Stimulated activated CD8-positive, alpha-beta memory T cell treated with anti-CD3 and anti-CD28 coated beads, Interleukin-2, amount 100 ng/mL, for 48 hours (primary cell): ENCODE measurements at places on chromosomes 1 and 21.
A peak's percentile ranks its signal among the peaks of the same experiment; 100 is the strongest.

DNA sequence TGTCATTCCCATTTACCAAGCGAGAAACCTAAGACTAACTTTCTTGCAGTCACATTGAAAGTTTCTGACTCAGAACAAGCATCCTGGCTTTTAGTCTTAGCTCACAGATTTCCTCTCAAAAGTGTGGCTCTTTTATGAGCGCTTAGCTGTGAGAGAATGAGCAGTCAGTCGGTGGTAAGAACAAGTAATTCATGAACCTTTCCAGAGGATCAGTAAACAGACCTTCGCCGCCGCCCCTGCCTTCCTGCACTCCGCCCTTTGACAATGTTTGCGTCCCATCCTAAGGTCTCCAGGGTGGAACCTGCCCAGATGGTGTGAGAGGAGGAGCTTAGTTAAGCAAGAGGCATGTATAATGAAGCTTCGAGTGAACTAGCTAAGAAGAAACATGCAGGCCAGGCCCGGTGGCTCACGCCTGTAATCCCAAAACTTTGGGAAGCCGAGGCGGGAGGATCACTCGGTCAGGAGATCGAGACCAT is 142.4 kb downstream of the GLUL start:
- no peak for DNase-seq

GRCh38 chr1:223514644-223515043 is 121.4 kb downstream of the CCDC185 start:
- no peak for DNase-seq

GRCh38 chr1:63859480-63860275 is 85.9 kb downstream of the ROR1 start:
- no peak for DNase-seq

GRCh38 chr1:93681101-93681988 is at the start of gene BCAR3:
BCAR3 (minus strand) TSS chr1:93681837; CDS start chr1:93674930, 6,907 bp downstream.
- DNase-seq, result peak; percentile 20

DNA sequence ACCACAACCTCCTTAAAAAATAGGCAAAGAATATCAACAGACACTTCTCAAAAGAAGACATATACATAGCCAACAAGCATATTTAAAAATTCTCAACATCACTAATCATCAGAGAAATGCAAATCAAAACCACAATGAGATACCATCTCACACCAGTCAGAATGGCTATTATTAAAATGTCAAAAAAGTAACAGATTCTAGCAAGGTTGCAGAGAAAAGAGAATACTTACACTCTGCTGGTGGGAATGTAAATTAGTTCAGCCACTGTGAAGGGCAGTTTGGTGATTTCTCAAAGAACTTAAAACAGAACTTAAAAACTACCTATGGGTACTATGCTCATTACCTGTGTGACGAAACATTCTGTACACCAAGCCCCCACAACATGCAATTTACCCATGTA is 20.7 kb downstream of the CD1B start:
- DNase-seq, result no peak

DNA sequence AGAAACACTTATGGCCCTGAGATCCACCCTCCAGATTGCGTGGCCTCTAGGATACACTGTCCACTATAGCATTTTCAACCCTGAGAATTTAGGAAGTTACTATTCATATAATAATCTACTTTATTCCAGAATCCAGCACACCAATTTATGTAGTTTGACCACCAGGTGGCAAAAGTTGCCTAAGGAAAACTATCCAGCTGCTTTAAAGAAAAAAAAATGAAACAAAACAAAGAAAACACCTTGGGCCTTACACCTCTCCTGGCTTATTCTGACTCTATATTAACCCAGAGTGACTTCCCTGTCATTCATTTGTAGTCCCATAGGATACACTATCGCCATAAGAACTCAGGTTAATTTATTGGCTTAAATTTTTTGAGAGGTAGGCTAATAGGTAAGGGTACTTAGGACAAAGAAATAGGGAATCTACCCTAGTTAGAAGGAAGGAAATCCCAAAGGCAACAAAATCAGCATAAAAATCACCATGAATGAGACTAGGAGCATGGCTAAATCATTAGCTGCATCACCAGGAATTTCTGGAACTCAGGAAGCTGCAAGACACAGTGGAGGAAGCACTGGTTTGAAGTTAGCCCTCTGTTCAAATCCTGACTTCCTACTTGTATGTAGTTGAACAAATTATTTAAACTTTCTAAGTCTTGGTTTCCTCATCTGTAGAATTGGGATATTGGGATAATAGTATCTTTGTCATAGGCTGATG is 107.5 kb downstream of the SPAG17 start:
- DNase-seq, result no peak

GRCh38 chr1:153934746-153935145 is 11.8 kb downstream of the DENND4B start:
- no peak for DNase-seq

GRCh38 chr1:74235153-74235552 is at the start of gene TNNI3K:
TNNI3K (plus strand) TSS chr1:74235387; CDS start chr1:74235452, 65 bp downstream.
- no peak for DNase-seq

DNA sequence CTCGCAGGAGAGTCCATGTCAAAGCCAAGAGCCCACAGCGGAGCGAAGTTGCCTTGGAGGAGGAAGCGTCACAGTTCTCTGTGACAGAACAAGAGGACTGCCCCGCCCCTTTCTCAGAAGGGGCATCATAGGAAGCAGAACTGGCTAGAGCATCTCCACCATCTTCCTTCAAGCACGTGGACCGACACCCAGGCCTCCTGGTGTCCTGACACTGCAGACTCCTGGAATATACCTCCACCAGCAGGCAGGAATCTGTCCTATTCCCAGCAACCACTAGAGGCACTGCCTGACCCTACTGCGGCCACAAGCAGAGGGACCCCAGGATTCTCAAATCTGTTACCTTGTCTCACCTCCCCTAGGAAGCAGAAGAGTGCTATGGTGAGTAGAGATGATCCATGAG is 37.8 kb downstream of the GPA33 start:
- DNase-seq, result no peak

DNA sequence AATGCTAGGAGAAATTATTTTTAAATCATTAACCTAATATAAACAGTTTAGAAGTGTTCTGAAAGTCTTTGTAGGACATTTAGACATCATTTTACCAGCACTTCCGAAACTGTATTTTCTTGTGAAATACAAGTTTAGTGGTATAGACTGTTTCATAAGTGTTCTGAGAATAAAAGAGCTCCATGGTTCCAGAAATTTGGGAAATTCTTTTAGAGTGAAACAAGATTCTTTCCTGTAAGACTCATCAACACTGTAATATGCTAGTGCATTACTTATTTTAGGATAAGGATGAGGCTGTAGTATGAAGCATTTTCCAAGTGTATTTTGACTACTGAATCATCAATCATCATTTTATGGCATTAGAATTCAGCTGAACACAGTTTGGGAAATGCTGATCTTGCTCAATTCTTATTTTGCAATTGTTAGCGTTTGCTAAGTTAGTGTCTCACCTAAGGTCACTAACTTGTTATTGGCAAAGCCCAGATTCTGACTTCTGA is 73.4 kb downstream of the CEP350 start:
- no peak for DNase-seq

DNA sequence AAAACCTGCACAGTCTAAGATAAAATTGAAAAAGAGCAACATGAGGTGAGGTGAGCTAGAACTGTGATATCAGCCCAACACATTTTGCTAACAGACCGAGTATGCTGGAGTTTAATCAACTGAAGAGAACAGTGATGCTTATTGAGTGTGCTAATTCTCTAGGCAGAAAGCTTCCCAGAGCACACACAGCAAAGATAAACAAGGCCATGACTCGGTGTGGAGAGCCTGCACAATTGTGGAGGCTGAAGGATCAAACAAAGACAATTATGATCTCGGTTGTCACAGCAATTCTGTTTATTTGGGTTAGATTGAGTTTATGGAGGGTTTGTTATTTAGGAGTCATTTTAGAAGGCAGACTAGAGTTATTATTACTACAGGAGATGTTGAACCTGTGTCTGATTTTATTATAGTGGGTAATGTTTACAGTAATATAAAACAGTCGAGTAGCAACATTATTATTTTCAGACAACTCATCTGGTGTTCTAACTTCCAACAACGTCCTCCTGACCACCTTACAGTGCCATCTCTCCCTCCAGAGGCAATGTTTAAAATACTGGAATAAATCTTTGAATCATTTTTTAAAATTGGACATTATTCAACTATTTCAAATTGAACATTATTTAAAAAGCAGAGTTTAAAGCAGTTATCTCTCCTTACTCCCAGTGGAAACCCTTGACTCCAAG is 40.2 kb downstream of the DPT start:
- DNase-seq, result no peak

- no peak for DNase-seq
Observed at GRCh38 chr1:38296047-38296446, 249.5 kb upstream of the POU3F1 start.

- DNase-seq, result no peak
Observed at GRCh38 chr1:64584479-64584878, 114.5 kb downstream of the CACHD1 start.

DNA sequence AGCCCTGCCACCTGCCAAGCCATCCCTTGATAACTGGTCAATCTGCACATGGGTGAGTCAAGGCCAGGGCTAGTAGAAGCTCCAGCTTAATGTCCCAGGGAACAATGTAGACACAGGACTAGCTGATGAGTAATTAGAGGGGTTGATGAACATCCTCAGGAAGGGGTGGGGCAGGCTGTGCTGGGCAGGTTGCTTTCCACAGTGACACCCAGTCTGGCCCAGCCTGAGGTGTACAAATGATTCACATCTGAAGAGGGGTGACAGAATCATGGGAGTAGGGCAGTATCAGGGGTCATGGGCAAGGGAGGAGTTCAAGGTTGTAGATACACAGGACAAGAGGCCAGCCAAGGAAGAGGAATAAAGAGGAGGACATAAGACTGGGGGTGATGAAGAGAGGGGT is 4.3 kb downstream of the LPAR3 start:
- no peak for DNase-seq

DNA sequence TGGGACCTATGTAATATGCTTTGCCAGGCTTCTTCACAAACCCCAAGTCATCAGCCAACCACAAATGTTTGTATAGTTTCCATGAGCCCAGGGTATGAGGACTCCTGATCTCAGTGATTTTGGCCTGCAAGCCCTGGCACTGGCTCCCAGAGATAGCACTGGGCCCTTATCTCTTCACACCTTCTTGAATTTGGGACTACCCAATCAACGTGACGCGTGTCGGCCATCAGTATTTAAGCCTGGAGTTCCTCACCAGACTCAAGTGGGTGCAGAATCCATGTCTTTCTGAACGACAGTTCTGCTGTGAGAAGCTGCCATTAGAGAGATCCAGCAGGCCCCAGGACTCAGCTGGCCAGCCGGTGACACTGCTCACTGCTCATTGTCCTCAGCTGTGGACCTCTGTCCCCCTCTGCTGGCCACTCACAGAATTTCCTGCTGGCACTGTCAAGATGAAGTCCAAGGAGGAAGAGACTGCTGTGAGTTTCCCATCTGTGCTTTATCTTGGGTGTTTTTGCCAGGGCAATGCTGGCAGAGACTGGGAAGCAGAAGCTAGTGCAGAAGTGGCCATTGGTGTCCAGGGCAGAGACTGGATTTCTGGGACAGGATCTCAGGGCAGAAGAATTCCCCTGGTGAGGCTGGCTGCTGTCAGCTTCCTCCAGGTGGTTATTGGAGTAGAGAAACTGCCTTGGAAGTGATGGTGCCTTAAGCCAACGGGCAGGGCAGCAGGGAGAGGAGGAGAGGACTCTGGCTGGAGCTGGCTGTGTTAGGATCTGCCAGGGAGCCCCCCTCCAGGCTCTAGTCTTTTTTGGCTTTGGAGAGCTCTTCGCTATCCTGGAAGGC is 28.4 kb downstream of the TMCC2 start:
- DNase-seq, result peak; percentile 74

DNA sequence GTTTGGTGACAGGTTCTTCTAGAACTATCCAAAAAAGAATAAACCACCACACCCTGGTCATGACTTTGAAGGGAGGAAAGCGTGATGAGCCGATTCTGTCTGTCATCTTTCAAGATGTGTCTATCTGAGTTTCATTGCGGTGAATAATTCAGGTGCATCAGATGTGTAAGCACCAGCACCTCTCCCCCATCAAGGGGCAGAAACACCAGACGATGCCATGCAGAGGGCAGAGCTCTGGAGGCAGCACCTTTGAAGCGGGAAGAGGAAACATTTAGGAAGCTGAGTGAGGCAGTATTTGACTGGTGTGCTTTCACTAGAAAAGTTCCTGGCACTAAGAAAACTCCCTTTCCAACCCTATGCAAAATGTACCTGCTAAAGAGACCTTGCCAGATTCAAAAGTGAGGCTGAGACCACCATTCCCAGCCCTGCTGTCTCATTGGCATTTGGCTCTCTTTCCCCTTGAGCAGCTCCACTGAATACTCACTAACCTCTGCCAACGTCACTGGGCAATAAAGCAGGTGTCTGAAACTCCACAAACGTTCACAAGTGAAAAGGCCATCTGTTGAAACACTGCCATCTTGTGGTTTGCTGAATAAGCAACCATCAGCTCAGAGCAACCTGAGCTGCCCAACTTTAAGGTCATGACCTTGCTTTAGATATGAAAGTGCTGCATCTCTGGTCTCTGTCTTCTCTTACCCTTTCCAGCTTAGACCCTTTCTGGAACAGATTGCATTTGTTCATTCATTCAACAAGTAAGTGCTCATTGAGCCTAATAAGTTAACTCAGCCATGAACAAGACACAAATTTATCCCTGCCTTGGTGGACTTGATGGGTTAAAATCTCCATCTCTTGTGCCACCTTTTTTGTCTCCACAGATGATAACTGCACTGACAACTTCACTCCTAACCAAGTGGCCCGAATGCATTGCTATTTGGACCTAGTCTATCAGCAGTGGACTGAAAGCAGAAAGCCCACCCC is 228.6 kb downstream of the PAPPA2 start:
- DNase-seq, result no peak

DNA sequence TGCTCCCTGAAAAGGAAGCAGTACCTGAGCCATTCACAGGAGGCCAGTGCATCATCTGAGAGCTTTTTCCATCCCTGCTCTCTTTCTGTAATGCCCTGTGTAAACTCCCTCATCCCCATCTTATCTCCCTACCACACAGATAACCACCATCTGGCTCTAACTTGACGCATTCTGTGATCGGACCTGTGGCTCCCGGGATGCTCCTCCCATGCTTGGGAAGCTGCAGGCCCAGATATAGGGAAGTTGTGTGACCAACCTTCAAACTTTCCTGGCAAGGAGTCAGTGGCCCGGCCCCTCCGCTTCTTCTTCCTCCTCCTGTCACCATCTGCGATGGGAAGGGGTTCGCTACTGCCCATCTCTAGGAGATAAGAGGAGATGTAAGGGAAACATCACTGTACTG is 21.1 kb downstream of the MKNK1 start:
- no peak for DNase-seq

DNA sequence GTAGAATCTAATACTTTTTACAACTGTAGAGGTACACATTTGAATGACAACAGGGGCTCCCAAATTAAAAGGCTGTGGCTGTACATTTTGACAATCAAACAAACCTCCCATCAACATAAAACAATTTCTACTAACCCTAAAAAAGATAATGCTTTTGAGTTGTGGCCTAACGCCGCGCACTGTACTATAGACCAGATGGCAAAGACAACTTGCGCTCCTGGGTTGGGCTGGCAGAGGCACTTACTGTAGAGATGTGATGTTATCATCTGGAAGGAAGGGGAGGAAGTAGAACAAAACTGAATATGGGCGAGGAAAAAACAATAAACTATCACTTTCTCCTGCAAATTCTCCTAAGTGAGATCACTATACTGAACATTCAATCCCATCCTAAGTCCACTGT is 26.1 kb downstream of the SPRTN start:
- no peak for DNase-seq

GRCh38 chr1:31637915-31638673 is 6.6 kb downstream of the PEF1 start:
- DNase-seq, result no peak

- DNase-seq, result no peak
Observed at GRCh38 chr1:246828818-246829217, 102.9 kb downstream of the AHCTF1 start.

GRCh38 chr1:66349242-66349641 is 184.7 kb upstream of the SGIP1 start:
- no peak for DNase-seq

GRCh38 chr1:176567190-176567794 is 104.3 kb downstream of the PAPPA2 start:
- DNase-seq, result no peak
